Transverse colon (tissue), 4 donors: ENCODE measurements at places on chromosomes 13 and 19. TPM values are rescaled to one million over a fixed set of nuclear protein-coding genes. Genes with fewer than 3 reads are reported as not detected.

Gene RASIP1
- 10.1 TPM for total RNA-seq

Gene CCDC70
- total RNA-seq, result not detected

Gene SH2D3A
- 127 TPM for total RNA-seq

Gene ZSCAN1
- not detected for total RNA-seq

Gene CLEC4G
- not detected for total RNA-seq

Gene CAPS
- total RNA-seq, result 24.6 TPM

Gene SBK3
- total RNA-seq, result not detected

Gene PROZ
- not detected for total RNA-seq
